ENCODE measurements at places on chromosomes 2 and 18. TPM values are rescaled to one million over a fixed set of nuclear protein-coding genes. Genes with fewer than 3 reads are reported as not detected.

PSMA8 gene
- 1.3 TPM for total RNA-seq

LRRC30 gene
- total RNA-seq = not detected

CRIM1 gene
- total RNA-seq = 14.4 TPM

DQX1 gene
- 0.96 TPM for total RNA-seq

UGT1A8 gene
- not detected for total RNA-seq

GYPC gene
- 173 TPM for total RNA-seq

METTL5 gene
- total RNA-seq = 111 TPM

LIPG gene
- 0.18 TPM for total RNA-seq

PROM2 gene
- 0.47 TPM for total RNA-seq

TLX2 gene
- total RNA-seq = not detected

GPR155 gene
- total RNA-seq = 13.3 TPM

LGALSL gene
- total RNA-seq = 3.8 TPM

CRACDL gene
- 0.38 TPM for total RNA-seq

MC5R gene
- not detected for total RNA-seq

CERKL gene
- 0.11 TPM for total RNA-seq

FIGN gene
- total RNA-seq = not detected

EVA1A gene
- total RNA-seq = not detected

SLC8A1 gene
- 0.23 TPM for total RNA-seq

MCM6 gene
- total RNA-seq = 229 TPM

KRTCAP3 gene
- 4.3 TPM for total RNA-seq

NGEF gene
- 0.63 TPM for total RNA-seq

Measured in activated CD8-positive, alpha-beta T cell treated with anti-CD3 and anti-CD28 coated beads for 36 hours (primary cell).